Memory B cell (primary cell): ENCODE measurements at places on chromosomes 3 and 15.

DNA sequence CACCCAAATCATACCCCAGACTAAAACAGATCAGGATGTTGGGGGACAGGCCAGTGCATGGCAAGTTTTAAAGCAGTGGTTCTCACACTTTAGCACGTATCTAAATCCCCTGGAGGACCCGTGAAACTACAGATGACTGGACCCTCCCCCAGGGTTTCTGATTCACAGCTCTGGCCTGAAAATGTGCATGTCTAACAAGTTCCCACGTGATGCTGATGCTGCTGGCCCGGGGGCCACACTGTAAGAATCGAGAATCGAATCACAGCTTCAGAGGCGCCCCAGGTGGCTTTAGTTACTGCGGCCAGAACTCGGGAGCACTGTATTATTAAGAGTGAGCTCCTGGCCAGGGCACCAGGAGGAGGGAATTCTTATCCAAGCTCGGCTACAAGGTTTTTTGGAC lies 11.6 kb downstream of the ADAMTS17 start:
- DNase-seq = no peak

DNA sequence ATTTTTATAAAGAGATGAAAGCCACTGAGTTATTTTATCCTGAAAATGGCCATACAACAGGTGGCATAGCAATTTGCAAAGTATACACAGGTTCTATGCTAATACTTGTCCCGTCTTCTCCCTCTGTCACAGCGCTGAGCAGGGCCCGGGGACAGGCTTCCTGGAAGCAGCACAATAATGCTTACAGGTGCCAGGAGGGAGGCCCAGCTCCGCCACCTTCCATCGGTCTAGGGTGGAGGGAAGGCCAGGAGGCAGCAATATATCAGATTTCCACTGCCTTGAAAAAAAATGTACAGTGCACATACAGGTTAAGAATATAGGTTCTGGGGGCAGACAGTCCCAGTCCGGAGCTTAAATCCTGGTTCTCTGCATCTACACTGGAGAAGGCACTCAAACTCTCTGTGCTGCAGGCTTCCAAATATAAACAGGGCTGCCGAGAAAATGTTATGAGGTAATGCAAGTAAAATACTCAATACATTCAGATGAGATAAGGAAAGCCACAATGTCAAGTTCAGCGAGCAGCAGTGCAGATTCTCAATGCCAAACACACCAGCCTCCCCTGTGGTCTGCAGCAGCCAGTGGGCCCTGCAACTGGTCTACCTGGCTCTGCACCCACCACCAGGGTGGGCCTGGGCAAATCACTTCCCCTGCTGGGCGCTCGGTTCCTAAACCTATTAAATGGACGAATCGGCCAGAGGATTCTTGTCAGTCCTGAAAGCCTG lies 189.6 kb downstream of the XXYLT1 start:
- DNase-seq = no peak

GRCh38 chr3:17847156-17847555 lies 104.7 kb upstream of the TBC1D5 start:
- no peak for DNase-seq

GRCh38 chr3:4320096-4320911 lies 17.1 kb downstream of the SETMAR start:
- DNase-seq = no peak

DNA sequence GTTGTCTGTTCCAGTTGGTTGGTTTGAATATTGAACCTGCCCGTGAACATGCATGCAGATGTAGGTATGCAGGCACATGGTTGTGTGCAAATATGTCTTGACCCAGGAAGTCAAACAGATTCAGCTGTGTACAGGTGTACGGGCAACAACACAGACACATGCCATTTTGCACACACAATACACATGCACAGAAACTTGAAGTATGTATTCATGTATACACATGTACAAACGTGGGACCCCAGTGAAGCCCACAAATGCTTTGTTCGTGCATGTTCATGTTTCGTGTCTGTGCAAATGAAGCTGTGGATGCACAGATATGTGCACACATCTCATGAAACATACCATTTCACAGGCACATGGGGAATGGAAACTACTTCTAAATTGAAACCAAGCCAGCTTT lies 30.7 kb downstream of the IDH3A start:
- DNase-seq = no peak

DNA sequence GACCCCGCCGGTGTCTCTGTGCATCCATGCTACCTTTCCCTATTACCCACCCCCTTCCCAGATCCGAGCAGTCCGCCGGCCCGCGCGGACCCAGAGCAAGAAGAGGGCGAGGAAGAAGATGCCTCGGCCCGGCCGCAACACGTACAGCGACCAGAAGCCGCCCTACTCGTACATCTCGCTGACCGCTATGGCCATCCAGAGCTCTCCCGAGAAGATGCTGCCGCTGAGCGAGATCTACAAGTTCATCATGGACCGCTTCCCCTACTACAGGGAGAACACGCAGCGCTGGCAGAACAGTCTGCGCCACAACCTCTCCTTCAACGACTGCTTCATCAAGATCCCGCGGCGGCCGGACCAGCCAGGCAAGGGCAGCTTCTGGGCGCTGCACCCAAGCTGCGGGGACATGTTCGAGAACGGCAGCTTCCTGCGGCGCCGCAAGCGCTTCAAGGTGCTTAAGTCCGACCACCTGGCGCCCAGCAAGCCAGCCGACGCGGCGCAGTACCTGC lies 788 bp downstream of the FOXB1 start:
- DNase-seq = no peak

GRCh38 chr15:41020829-41021228 lies 67.6 kb downstream of the CHAC1 start:
- DNase-seq = no peak

DNA sequence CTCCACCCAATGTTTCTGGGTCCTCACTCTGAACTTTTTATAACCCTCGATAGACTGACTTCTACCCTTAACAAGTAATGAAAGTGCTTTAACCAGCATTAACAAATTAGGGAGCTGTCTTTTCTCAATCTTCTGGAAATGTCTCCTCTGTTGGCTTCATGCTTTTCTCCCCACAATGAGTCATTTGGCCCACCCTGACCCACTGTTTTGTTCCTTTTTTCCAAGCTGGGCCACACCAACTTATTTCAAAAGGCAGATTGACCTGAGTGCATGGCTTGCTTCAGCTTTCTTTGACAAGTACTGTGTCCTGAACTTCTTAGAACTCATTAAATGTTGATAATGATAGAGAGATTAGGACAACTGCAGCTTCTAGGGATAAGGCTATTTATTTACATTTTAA lies 199.6 kb upstream of the SEMA6D start:
- no peak for DNase-seq

DNA sequence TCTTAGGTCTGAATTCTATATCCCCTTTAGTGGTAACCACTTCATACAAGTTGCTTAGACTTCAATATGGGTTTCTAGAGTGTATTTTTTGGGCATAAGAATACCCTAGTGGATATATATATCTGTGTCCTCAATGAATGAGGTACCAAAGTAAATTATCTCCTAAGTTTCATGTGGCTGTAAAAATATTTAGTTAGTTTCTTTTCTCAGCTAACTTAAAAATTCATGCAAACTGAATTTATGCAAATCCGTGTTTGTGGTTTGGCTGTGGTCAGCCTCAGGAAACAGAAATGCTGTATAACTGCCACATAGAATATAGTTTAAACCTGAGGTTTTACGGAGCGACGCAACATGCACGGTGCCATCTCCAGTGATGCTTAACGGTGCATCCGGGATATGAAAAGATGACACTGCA lies 80.3 kb downstream of the PEX5L start:
- DNase-seq = no peak

DNA sequence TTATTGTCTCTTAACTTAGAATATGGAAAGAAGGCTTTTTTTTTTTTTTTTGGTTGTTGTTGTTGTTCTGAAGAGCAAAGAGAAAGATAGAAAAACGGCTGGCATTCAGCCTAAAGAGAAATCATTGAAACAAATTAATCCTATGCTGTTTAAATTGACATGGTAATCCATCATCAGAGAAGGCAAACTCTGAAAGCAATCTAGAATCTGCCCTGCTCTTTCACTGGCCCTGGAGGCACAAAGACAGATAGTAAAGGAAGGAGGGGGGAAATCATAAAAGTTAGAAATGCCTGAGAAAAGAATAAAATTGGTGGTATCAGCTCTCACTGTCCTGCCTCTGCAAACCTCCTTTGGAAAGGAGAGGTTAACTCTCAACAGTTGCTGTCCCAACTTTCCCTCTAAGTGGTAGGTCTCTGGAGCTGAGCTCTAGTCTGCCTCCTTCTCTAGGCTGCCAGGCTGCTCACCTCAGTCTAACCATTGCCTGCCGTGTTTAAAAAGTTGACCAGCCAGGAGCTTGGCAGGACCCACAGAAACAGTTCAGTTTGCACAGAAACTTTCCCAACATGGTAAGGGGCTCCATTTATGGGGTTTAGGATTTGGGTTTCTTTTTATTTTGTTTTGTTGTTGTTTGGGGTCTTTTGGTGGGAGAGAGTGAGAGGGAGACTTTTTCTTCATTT lies 13.4 kb upstream of the NR2F2 start:
- no peak for DNase-seq
